ENCODE measurements at places on chromosomes 1 and 21.
A peak's percentile ranks its signal among the peaks of the same experiment; 100 is the strongest.

DNA sequence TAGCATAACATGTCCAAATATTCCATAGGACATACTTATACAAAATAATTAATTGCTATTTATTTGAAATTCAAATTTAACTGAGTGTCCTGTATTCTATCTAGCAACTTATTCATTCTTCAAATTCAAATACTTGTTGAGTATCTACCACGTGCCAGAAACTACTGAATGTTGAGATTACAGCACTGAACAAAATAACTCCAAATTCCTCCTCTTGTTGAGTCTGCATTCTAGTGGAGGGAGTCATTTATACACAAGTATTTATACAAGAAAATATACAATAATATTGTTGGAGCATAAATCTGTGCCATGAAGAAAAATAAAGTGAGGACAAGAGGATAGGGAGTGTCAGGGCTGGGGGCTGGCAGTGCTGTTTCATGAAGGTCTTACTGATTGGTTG, 43.7 kb upstream of the CDC42BPA start:
- no peak for DNase-seq
- no peaks in the 10 kb centered on the region for H3K27me3 ChIP-seq
- H3K4me3 ChIP-seq: no peak overlapping the region
- H3K36me3 ChIP-seq: no peaks in the 10 kb centered on the region

GRCh38 chr1:165129568-165130164, 226.8 kb downstream of the LMX1A start:
- no peak overlapping the region for H3K27ac ChIP-seq
- no peaks in the 10 kb centered on the region for H3K36me3 ChIP-seq
- no peaks in the 10 kb centered on the region for H3K4me1 ChIP-seq
- peaks cover 24% of the 10 kb centered on the region for H3K27me3 ChIP-seq
- peak; percentile 71 for DNase-seq

DNA sequence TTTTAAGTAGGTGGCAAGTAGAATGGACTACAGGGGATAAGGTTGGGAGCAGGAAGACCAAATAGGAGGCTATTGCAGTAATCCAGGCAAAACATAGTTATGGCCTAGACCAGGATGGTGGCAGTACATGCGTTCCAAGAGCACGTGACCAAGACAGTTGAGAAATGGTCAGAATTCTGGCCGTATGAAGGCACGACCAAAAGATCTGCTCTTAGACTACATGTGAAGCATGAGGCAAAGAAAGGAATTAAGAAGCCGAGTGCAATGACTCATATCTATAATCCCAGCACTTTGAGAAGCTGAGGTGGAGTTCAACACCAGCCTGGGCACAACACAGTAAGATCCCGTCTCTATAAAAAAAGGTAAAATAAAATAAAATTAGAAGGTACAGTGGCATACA, 71.3 kb downstream of the LUZP1 start:
- H3K27me3 ChIP-seq: no peaks in the 10 kb centered on the region
- DNase-seq: no peak
- no peak overlapping the region for H3K4me3 ChIP-seq
- H3K36me3 ChIP-seq: peaks cover 22% of the 10 kb centered on the region

DNA sequence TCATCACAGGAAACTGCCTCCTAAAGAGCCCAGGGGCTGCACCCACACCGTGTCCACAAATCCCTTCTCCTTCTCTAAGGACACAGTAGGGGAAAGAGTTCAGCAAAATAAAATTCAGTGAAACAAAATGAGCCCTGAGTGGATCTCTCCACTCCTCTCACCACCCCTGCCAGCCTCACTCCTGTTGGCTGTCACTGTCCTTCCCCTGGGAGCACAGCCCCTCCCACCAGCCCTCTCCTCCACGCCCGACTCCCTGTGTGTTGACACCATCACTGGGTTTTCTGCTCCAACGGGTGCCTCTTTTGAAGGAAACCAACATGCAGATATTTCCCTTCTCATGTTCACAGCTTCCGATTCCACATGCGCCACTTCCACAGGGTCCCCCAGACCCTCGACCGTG, 356.2 kb downstream of the AJAP1 start:
- no peak overlapping the region for H3K27ac ChIP-seq
- no peak overlapping the region for H3K4me3 ChIP-seq
- peaks cover 3% of the 10 kb centered on the region for H3K27me3 ChIP-seq
- no peaks in the 10 kb centered on the region for H3K4me1 ChIP-seq

DNA sequence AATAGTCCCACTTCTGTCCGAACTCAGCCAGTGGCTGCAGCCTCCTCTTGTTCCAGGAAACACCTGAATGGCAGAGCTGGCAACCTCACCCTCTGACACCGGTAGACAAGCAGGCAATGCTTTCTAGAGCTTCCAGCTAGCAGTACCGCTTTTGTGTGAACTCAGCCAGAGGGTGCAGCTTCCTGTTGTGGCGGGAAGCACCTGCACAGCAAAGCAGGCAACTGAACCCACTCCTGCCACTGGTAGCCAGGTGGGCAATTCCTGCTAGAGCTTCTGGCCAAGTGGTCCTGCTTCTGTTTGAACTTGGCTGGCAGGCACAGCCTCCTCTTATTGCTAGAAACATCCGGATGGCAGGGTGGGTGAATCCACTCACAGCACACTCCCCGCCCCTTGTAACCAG, 40.1 kb upstream of the TMPRSS15 start:
- H3K4me3 ChIP-seq: no peak overlapping the region
- DNase-seq: peak; percentile 63
- no peaks in the 10 kb centered on the region for H3K27me3 ChIP-seq
- H3K4me1 ChIP-seq: peaks cover 9% of the 10 kb centered on the region
- H3K36me3 ChIP-seq: no peaks in the 10 kb centered on the region

DNA sequence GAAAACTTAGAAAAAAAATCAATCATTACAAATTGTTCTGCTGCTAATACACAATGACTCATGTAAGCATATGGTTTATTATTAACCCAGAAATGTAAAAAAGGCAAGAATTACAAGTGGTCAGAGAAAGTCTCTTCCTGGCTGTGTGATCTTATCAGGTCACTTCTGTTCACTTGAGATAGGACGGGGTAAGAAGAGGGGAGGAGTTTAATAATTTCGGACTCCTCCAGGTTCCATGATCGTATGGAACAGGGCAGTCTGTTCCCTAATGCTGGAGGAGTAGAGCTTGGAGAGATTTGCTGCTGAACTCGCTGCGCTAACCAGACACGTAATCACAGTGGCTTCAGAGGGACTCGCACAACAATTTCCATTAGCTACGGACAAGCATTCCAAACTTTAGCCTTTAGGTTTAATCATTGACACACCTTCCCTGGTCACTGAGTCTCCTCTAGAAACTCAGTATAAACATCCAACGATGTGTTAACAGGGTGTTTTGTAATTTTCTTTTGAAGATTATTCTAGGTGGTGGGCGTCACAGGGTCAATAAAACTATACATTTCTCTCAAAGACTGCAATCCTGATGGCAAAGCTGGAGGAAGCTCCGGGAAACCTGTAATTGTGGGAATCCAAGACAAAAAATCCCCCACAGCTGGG, 1.3 kb downstream of the CRYZ start:
- DNase-seq: no peak
- H3K27ac ChIP-seq: no peak overlapping the region
- H3K36me3 ChIP-seq: peaks cover under 1% of the 10 kb centered on the region
- H3K4me1 ChIP-seq: peaks cover 29% of the 10 kb centered on the region
- H3K27me3 ChIP-seq: no peaks in the 10 kb centered on the region
- no peak overlapping the region for H3K4me3 ChIP-seq

DNA sequence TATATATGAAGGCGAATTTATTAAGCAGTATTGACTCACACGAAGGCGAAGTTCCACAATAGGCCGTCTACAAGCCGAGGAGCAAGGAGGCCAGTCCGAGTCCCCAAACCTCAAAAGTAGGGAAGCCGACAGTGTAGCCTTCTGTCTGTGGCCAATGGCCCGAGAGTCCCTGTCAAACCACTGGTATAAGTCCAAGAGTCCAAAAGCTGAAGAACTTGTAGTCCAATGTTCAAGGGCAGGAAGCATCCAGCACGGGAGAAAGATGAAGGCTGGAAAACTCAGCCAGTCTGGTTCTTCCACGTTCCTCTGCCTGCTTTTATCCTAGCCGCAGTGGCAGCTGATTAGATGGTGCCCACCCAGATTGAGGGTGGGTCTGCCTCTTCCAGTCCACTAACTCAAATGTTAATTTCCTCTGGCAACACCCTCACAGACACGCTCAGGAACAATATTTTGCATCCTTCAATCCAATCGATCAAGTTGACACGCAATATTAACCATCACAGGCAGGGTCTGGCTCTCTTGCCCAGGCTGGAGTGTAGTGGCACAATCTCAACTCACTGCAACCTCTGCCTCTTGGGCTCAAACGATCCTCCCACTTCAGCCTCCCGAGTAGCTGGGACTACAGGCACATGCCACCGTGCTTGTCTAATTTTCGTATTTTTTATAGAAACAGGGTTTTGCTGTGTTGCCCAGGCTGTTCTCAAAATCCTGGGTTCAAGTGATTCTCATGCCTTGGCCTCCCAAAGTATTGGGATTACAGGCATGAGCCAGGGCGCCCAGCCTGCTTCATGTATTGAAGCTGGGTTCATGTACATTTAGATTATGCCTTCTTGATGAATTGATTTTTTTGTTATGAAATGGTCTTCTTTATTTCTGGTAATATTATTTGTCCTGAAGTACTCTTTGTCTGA, 85.3 kb downstream of the DHRS3 start:
- H3K27ac ChIP-seq: no peak overlapping the region
- DNase-seq: no peak
- no peaks in the 10 kb centered on the region for H3K27me3 ChIP-seq
- no peaks in the 10 kb centered on the region for H3K4me1 ChIP-seq
- H3K36me3 ChIP-seq: no peaks in the 10 kb centered on the region
- H3K4me3 ChIP-seq: no peak overlapping the region

DNA sequence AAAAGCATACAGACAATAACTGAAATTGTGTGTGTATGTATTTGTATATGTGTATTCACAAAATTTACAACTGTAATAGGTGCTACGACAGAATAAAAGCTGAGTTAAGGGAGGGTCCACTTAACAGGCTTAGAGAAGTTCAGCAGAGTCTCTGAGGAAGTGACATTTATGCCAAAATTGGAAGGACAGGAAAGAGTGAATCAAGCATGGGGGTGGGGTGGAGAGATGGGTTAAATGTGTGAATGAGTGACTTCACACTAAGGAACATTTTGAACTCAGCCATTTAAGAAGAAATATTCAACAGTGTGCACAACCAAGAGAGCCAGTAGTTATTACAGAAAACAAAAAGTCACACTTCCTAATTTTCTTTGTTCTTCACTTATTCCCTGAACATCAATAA, 53.8 kb upstream of the RGS1 start:
- peak overlapping the region; percentile 82 for H3K27ac ChIP-seq
- H3K36me3 ChIP-seq: no peaks in the 10 kb centered on the region
- H3K4me3 ChIP-seq: no peak overlapping the region
- H3K4me1 ChIP-seq: peaks cover 66% of the 10 kb centered on the region
- peak; percentile 63 for DNase-seq
- no peaks in the 10 kb centered on the region for H3K27me3 ChIP-seq

- no peak overlapping the region for H3K4me3 ChIP-seq
- no peak overlapping the region for H3K27ac ChIP-seq
- DNase-seq: no peak
- no peaks in the 10 kb centered on the region for H3K27me3 ChIP-seq
- H3K4me1 ChIP-seq: no peaks in the 10 kb centered on the region
Measured at GRCh38 chr1:189237008-189237407, 1240.7 kb downstream of the BRINP3 start.

- H3K4me1 ChIP-seq: peaks cover 12% of the 10 kb centered on the region
- no peak overlapping the region for H3K27ac ChIP-seq
- peaks cover 45% of the 10 kb centered on the region for H3K36me3 ChIP-seq
- no peak overlapping the region for H3K4me3 ChIP-seq
- no peaks in the 10 kb centered on the region for H3K27me3 ChIP-seq
- no peak for DNase-seq
Measured at GRCh38 chr1:156777573-156777972, 10.2 kb downstream of the PRCC start.

DNA sequence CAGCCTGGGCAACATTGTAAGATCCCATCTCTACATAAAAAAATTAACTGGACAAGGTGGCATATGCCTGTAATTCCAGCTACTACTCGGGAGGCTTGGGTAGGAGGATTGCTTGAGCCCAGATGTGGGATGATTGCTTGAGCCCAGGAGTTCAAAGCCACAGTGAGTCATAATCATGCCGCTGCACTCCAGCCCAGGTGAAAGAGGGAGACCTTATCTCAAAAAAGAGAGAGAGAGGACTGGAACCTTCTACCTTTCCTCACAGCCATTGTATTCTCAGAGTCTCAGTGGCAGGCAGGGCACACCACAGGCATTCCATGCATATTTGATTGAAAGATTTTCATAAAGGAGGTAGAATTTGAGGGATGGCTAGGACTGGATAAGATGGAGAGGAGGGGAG, 78.4 kb downstream of the KIF14 start:
- no peaks in the 10 kb centered on the region for H3K4me1 ChIP-seq
- H3K36me3 ChIP-seq: no peaks in the 10 kb centered on the region
- DNase-seq: no peak
- H3K27me3 ChIP-seq: no peaks in the 10 kb centered on the region
- no peak overlapping the region for H3K4me3 ChIP-seq

DNA sequence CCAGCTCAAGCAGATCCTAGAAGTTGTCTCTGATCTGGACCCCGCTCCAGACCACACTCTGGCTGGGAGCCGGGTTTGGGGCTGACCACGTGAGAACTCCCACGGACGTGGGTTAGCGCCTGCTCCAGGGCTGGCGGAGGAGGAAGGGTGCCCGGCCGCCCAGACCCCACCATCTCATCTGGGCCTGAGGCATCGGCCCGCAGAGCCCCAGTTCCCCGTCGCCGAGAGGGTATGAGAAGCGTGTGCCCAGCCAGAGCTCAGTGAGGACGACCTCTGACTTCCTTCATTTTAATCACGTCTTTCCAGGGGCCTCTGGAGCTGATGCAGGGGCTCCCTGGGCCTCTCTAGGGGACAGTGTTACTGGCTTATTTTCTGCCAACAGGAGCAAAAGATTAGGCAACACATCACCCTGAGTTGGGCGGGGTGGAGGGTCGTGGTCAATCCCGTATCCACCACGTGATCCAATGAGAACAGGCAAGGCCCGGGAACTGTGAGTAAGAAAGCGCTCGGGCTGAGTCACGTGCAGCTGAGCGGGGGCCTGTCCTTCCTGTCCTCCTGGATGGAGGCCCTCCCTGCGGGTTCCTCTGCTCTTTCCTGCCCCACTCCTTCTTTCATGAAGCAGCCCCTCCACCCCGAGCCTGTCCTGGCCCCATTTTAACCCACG, 81.1 kb downstream of the SIK1 start:
- peaks cover 11% of the 10 kb centered on the region for H3K4me1 ChIP-seq
- peak; percentile 73 for DNase-seq
- H3K4me3 ChIP-seq: no peak overlapping the region

DNA sequence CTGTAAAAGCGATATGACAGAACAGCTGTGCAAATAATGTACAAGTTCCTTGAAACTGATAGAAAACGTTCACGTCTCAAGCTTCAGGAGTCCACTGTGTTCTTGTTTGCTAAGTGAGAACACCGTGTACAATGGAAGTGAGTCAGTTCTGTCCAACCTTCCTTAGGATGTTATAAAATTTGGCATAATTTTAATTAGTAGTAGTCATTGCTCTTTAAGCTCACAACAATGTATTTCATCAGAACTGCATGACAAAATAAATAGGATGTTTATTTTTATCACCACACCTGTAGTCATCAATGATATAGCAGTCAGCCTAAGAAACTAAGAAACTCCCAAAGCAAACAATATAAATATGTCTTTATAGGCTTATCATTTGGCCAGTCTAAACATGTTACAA, 53.0 kb downstream of the RGS2 start:
- H3K36me3 ChIP-seq: no peaks in the 10 kb centered on the region
- no peak overlapping the region for H3K27ac ChIP-seq
- no peaks in the 10 kb centered on the region for H3K27me3 ChIP-seq
- H3K4me3 ChIP-seq: no peak overlapping the region
- DNase-seq: no peak

- no peak for DNase-seq
- H3K27ac ChIP-seq: peak overlapping the region; percentile 33
- no peaks in the 10 kb centered on the region for H3K36me3 ChIP-seq
- H3K4me1 ChIP-seq: peaks cover 20% of the 10 kb centered on the region
- peak overlapping the region; percentile 70 for H3K4me3 ChIP-seq
Measured at GRCh38 chr1:192809307-192810252, 741 bp downstream of the RGS2 start.
